ENCODE measurements at places on chromosomes 2 and 18. TPM values are rescaled to one million over a fixed set of nuclear protein-coding genes. Genes with fewer than 3 reads are reported as not detected.

Gene SPC25
- 20.7 TPM for total RNA-seq

Gene TTL
- 25.4 TPM for total RNA-seq

Gene CD207
- not detected for total RNA-seq

Gene ACKR3
- 19.6 TPM for total RNA-seq

Gene PLCL1
- not detected for total RNA-seq

Gene ZSWIM2
- total RNA-seq: not detected

Gene GCG
- not detected for total RNA-seq
